RKO (cell line): ENCODE measurements at places on chromosomes 7 and 10.

DNA sequence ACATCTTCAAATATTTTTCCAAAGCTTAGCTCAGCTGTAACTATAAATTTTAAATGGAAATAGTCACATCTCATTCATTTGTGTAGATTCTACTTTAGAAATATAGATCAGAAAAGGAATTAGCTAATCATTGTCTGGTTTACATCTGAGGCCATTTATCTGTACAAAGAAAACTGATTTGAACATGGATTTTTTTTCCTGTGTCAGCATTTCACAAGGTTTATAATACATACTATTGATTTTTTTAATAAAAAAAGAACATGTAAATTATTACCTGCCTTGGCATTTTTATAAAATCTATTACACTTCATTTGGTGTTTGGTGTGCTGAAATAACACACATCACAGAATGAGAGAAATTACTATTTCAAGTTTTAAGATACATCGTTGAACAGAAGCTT lies 3.5 kb upstream of the GPR37 start:
- DNase-seq: no peak

DNA sequence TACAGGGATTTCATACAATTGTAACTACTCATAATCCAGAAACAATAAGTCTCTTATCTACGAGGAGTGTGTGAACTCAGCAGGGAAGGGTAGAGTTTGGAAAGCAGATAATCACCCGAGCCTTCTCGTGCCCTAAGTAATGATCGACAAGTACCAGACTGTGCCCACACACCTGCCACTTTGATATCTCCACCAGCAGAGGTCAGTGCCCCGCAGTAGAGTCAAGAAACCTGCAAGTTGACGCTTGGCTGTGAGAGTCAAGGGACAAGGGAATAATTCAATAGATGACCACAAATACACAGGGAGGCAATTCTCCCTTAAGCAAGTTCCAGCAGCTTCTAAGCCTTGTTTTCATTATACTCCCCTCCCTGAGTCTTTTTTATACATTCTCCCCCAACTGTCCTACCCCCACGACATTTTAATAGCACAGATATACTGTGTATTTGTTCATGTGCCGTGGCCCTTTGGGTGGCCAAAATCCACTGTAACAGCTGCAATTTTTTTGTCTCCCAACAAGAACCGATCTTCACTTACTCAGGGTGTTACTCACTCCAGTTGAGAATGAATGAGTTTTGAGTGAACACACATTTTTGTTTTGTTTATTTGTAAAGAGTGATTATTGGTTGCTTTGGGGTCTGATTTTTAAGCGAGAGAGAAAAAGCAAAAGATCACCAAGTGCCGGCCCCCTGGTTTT lies 106.9 kb upstream of the RHEB start:
- DNase-seq: peak; percentile 48

DNA sequence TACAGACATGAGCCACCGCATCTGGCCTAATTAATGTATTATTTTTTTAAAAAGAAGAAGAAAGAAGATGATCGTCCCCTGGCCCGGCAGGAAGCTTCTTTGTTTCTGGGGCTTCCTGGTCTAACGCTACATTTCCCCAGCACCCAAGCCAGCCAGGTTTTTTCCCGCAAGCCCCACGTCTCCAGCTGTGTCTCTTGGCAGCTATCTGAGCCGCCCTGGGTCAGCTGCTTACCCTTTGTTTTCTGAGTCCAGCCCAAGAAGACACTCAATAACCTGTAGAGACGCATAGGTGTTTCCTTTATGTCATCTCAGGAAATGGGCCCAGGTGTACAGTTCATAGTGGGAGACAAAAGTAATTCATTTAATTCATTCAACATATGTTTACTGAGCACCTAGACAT lies 110.2 kb downstream of the MTPAP start:
- no peak for DNase-seq

DNA sequence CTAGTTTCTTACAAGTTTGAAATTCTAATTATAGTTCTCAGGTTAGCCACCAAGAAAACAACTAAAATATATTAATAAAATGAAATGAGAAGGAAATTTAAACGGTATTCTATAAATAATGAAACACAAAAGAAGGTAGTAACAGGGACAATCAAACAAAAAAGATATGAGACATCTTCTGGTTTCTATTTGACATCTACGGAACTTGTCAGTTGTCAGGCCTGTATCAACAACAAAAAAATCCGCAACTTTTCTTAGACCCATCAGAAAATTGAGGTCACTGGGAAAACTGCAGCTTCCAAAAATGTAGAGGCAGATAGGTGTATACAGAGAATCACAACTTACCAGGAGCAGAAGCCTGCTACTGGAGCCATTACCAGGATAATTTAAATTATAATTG lies 70.6 kb downstream of the ZPBP start:
- DNase-seq: no peak

DNA sequence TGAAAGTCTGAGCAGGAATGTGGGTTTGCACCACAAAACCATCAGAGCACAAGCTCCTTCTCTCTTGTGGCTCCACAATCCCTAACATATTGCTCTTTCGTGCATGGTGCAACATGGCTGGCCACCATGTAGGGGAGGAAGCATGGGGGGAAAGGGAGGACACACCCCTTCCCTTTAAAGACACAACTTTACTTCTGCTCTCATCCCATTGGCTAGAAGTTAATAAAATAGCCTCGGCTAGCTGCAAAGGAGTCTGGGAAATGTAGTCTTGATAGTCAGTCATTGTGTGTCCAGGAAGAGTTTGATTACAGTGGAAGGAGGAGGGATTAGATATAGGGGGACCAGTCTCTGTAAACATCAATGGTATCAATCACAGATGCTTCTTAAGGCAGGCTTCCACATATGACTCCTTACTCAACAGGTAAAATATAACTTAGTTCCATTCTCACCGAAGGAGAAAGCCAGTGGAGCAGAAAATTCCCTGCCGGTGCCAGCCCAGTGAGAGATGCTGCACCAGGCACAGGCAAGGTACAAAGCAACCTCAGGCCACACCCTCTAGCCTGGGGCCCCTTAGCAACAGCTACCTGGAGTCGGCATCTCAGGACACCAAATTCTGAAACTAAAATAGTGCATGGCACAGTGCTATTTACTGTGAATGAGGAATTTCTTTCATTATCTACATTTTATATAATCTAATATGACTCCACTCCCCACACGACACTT lies 124.7 kb upstream of the CTBP2 start:
- no peak for DNase-seq
